Fibroblast of skin of left biceps (primary cell): ENCODE measurements at places on chromosomes 2 and 18.

GRCh38 chr2:46945671-46946070, 30.1 kb upstream of the MCFD2 start:
- no peak for DNase-seq

GRCh38 chr2:9024575-9024974, 21.1 kb upstream of the MBOAT2 start:
- no peak for DNase-seq

GRCh38 chr2:38540580-38541286, 62.0 kb downstream of the HNRNPLL start:
- DNase-seq = no peak

DNA sequence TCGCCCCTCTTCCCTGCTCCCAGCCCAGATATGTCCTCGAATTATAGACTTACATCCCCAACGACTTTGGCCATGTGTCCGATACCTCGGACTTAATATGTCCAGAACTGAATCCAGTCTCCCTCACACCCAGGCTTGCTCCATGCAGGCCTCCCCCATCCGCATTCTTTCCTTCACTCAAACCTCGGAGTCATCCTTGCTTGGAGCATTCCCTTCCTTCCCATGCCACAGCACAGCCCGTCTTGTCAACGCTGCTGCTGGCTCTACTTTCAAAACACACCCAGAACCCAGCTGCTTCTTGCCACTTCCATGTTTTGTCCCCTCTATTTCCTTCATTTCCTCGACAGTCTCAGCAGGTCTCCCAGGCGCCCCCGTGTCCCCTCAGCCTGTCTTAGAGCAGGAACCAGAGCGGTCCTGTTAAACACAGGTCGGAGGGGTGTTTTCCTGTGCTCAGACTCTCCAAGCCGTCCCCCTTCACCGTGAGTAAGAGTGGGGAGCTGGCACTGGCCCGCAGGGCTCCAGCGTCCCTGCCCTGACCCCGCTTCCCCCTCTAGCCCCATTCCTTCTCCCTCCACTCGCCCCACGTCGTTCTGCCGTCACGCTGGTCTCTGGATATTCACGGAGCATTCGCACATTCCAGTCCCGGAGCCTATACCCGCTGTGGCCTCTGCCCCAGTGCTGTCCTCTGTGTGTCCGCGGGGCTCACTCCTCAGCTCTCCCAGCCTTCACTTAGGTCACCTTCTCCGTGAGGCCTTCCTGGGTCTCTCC, 54.4 kb downstream of the VAPA start:
- no peak for DNase-seq

- DNase-seq = no peak
These were observed 28.7 kb upstream of the HNMT start for GRCh38 chr2:137935591-137935990.

DNA sequence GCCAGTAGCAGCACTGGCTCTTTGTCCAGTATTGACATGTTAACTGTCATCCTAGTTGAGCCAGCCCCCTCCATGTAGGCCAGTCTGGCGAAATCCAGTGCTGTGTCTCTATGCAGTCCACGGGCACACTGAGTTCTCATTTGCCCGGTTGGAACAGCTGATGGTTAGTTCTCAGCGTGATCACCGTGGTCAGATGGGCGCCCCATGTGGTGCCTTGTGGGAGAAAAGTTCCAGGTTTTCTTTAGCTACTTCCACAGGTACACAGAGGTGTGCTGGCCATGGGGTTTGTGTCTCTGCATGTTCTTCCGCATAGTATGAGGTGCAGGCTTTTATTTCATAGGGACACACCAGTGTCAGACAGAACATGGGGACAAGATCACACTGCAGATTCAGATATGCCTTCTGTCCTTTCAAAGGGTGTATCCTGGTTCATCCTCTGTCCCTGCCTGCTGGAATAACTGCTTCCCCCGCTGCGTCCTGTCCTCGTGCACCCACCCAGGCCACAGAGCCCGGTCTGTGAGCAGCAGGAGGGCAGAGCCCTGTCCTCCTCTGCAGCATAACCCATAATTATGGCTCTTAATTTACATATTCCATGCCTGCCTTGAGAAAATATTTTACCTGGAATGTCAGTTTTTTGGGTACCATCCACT, 334.1 kb downstream of the GBX2 start:
- no peak for DNase-seq

GRCh38 chr2:107992069-107992468, 5.7 kb downstream of the SLC5A7 start:
- DNase-seq = no peak
